GM19239 (cell line): ENCODE measurements at places on chromosomes 3 and 15.
A peak's percentile ranks its signal among the peaks of the same experiment; 100 is the strongest.

DNA sequence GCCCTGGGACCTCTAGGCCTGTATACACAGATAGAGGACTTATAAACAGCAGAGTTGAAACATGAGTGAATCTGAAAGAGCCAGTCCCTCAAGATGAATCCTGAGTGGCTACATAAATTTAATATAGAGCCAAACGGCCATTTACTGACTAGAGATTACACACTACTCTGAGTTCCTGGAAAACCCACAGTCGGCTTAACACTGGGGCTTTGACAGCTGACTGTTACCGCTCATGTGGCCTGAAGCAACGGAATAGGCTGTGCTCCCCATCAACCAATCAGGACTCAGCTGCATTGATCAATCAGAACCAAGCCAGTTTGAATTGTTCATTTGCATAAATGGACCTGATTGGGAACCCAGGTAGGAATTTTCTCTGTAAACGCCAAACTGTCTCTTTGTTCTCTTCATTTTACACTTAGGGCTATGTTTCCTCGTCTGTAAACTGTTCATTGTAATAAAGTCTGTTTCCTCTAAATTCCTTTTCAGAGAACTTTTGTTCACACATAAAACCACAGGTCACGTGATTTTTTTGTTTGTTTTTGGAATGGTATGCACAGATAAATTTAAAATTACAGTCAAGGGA lies 40.5 kb downstream of the CCNL1 start:
- DNase-seq, result no peak

DNA sequence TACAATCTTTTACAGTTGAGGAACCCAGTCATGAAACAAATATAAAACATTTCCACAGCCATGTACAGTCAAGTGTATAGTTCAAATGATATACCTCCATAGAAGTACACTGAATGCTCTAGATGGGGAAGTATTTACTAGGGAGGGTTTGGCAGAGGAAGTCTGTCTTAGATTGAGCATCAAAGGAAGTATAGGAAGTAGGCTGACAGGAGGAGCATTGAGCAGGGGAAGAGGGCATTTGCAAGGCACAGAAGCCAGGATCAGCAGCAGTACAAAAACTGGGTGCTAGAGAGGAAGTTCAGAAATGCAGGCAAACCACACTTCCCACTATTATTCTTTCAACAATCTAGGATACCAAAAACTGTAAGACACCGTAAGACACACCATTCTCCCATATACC lies 122.6 kb downstream of the ANO10 start:
- DNase-seq, result no peak

DNA sequence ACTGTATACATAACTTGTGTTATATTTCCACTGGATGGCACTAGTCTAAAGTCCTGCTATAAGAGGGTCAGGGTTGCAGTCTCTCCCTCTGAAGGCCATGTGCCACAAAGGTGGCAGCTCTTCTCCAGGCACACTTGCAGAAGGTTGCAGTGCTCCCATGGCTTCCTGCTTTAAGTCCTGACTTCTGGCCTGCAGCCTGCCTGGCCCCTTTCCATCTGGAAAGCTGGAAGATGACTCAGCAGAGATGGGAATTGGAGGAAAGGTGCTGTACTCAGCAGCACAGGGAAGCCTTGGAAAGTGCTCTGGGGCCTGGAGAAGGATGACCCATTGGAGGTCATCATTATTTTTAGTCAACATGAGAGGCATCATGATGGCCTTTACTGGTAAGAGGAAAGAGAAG lies 40.9 kb upstream of the MRPL3 start:
- no peak for DNase-seq

- DNase-seq, result no peak
Measured at GRCh38 chr3:132418916-132419315, 1.6 kb downstream of the DNAJC13 start.

GRCh38 chr15:78977091-78977571 lies 32.3 kb upstream of the CTSH start:
- DNase-seq, result peak; percentile 37

GRCh38 chr3:122825460-122825859 lies 30.6 kb downstream of the SLC49A4 start:
- DNase-seq, result no peak

DNA sequence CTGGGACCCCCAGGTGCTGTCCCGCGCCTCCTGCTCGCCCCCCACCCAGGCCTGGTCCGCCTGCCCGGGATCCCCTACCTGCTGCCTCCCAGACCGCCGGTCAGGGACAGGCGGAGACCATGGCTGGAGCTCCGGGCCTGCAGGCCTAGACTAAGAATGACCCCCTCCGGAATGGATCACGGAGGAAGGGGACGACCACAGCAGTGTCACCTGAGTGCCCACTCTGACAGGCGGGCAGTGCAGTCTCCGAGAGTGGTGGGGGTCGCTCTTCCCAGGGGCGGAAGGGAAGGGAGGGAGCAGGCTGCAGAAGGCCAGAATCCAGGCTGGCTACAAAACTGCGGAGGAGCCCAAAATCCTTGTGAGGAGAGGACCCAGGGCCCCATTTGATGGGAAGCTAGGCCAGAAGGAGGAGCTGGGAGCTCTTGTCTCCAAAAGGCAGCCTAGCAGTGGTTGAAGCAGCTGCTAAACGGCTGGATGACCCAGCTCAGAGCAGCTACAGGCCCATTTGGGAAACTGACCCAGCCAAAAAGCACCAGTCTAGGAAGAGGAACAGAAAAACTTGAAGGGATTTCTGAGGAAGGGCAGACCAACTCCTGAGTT lies 908 bp upstream of the RAB43 start:
- no peak for DNase-seq

- DNase-seq, result no peak
Measured at GRCh38 chr3:184506561-184506991, 55.0 kb upstream of the EPHB3 start.

DNA sequence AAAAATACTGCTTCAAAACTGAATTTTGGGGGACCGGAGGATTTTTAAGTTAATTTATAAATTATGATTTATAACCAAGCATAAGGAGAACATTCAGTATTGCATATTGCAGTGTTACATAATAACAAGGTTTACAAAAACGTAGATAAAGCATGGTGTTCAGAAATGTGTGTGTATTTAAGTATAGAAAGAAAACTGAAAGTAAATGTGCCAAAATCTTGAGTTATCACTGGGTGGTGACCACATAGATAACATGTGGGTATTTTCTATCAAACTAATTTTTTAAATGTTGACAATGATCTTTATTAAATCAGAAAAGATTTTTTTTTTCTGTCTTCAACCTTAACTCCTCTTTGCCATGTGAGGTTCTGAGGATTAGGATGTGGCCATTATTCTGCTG lies 32.6 kb downstream of the EIF2AK4 start:
- DNase-seq, result no peak

GRCh38 chr3:41394896-41395295 lies 195.6 kb downstream of the CTNNB1 start:
- DNase-seq, result no peak

DNA sequence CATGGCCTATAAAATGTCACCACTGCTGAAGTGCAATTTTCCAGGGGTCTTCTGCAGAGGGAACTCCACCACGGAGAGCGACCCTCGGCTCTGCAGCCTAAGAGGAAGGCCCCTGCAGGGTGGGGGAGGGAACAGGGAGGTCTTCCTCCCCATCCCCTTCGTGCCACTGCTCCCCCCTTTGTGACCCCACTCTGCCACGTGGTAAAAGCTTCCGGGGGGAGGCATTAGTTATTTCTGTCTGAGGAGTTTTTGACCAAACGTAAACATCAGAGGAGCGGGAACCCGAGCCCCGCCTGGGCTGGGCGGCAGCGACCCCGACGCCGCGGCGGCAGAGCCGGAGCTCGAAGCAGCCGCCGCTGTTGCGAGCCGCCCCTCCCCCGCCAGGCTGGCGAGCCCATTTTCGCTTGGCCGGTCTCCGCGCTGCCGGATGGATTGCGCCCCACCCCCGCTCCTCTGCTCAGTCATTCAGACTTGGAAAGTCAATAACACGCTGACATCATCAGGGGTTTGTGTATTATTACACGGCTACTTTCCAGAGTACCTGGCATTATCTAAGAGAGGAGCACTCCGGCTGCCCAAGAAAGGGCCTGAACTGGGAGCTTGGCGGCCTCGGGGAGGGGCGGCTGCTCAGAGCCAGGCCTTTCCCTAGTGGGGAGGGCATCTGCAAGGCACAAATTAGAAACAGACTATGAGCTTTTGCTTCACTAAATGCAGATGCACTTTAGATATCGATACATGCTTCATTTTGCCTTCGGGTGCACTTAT lies 162.5 kb upstream of the TBL1XR1 start:
- DNase-seq, result peak; percentile 83

DNA sequence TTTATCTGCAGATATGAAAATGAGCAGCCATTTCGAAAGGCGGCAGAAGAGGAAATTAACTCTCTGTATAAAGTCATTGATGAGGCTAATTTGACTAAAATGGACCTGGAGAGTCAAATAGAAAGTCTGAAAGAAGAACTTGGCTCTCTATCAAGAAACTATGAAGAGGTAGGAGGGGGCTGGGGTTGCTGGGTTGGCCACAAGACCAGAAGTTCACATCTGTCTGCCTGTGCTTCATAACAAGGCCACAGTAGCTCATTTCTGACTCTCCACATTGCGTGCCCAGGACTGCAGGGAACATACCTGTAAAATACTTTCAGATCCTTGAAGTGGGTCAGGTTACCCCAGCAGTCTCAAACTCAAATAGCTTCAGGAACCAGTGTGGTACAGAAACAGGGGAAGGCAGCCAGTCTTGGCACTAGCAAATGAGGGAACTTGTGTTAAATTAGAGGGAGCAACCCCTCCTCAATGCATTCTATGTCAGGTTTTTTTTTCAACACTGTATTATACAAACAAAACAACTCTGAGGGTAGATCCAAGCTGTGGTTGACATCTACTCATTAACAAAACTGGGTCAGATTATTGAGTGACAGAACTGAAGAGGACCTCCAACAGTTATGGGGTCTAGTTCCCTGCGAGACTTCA lies 48.7 kb downstream of the BFSP2 start:
- peak; percentile 63 for DNase-seq

DNA sequence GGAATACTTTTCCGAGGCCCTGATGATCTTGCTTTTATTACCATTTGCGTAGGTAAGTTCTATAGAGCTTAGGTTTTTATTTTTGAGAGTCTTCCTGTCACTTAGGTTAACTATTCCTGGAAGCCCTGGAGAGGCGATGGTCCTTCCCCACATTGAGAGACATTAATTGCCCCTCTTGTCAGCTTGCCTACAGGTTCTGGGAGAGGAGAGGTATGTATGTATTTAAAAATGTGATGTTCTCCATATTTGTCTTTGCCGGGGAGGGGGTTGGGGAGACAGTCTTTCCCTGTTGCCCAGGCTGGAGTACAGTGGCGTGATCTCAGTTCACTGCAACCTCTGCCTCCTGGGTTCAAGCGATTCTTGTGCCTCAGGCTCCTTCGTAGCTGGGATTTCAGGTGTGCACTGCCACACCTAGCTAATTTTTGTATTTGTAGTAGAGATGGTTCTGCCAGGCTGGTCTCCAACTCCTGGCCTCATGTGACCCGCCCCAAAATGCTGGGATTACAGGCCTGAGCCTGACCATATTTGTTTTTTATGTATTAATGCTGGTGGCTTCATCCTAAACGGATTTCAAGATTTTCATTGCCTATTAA lies 6.2 kb downstream of the RPSA start:
- no peak for DNase-seq

DNA sequence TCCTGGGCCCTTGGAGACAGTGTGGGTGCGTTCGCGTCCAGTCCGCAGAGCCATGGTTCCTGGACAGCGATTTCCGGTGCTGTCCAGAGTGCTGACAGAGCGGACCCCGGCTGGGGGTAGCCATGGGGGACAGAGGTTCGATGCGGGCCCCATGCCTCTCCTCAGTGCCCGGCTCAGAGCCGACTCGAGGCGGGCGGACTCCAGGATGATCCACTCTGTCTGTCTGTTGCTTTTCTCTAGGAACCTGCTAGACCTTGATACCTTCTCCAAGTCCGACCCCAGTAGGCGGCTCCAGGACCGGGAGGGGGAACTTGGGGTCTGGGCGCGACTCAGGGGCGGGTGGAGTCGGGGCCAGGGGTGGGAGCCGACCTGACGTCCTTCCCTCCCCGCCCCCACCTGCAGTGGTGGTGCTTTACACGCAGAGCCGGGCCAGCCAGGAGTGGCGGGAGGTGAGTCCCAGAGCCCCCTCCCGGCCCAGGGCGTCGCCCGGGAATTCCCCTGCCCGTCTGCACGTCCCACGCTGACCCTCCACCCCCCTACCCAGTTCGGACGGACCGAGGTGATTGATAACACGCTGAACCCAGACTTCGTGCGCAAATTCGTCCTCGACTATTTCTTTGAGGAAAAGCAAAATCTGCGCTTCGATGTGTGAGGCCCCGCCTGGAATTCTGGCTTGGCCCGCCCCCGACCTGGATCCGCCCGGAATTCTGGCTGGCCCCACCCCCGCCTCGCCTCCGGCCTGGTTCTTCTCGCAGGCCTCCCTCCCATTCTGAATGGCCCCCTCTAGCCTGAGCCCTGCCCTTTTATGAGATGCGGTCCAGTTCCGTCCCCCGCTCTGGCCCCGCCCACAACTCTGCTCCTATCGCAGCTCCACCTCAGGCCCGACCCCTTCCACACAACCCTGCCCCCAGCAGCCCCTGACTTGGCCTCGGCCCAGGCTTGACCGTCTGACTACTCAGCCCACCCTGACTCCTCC lies 1.0 kb downstream of the CPNE9 start:
- DNase-seq, result no peak

DNA sequence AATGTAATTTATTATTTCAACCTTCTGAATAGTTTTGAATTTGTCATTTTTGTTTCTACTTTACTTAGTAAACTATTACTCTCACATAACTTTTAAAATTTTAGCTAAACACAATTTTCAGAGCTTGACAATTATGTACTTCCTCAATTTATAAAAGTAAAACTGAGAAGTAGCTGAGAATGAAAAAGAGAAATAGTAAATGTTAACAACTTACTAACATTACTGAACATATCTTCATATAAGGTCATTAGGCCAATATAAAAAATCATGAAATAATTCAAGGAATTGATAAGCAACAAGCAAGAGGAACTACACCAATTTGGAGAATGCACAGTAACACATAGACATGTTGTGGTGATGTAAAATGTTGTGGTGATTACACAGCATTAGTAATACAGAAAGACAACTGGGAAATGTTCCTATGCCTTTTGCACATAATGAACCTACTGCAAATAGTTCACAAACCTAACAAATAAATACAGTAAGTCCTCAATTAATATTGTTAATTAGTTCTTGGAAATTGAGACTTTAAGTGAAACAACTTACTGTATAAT lies 137.9 kb downstream of the CBLB start:
- no peak for DNase-seq

DNA sequence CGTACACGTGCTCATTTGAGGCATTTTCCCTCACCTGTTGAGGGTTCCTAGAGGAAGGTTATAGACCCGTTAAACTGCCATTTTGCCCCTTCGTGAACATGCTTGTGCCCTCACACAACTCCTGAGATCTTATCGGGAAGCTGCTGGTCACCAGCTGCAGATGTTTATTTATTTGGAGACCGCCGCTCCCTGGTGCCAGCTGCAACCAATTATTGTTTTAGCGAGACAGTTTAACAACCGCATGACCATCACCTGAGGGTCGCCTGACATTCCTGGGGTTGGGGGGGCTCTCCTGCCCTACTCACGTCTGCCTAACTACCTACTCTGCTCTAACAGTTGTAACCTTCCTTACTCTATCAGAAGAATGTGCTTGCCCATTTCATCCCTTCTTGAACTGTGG lies 292.5 kb downstream of the MCTP2 start:
- DNase-seq, result no peak

GRCh38 chr3:12586403-12586802 lies 29.5 kb downstream of the MKRN2 start:
- no peak for DNase-seq

- DNase-seq, result no peak
Measured at GRCh38 chr3:115245899-115246298, 98.8 kb upstream of the ZBTB20 start.
